ENCODE measurements at places on chromosomes 6 and 20. TPM values are rescaled to one million over a fixed set of nuclear protein-coding genes. Genes with fewer than 3 reads are reported as not detected.

- H3K4me1 ChIP-seq: no peaks in the 10 kb centered on the region
- no peaks in the 10 kb centered on the region for H3K36me3 ChIP-seq
- DNase-seq: no peak
- no peak overlapping the region for H3K4me3 ChIP-seq
Measured at GRCh38 chr20:55488593-55488992, 516.7 kb downstream of the CBLN4 start.

DNA sequence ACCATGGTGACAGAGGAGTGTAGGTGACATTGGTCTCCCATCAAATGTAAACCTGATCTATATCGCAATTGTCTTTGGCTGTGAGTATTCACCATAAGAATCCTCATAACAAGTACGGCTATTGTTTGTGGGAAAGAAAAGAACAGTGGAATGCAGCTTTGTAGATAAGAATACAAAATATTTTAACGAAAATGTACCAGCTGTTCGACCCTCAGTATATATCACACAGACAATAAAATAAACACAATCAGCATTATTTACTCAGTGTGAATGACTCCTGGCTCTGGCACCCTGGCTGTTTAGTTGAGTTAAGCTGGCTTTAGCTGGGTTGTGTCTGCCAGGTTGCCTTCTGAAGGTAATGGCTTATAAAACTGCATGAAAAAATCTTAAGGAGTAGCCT lies 43.4 kb downstream of the SNRNP48 start:
- no peak overlapping the region for H3K27ac ChIP-seq
- no peak overlapping the region for H3K4me3 ChIP-seq
- H3K27me3 ChIP-seq: no peaks in the 10 kb centered on the region
- H3K36me3 ChIP-seq: no peaks in the 10 kb centered on the region
- no peaks in the 10 kb centered on the region for H3K4me1 ChIP-seq
- DNase-seq: no peak

NKX2-2 gene
- polyA plus RNA-seq: not detected

GRCh38 chr20:37636212-37636975 lies 57.4 kb upstream of the CTNNBL1 start:
- no peak overlapping the region for H3K27ac ChIP-seq
- H3K27me3 ChIP-seq: peaks cover 3% of the 10 kb centered on the region
- H3K4me3 ChIP-seq: no peak overlapping the region
- no peaks in the 10 kb centered on the region for H3K4me1 ChIP-seq

RWDD2A gene
- polyA plus RNA-seq: 3.4 TPM

RBM12 gene
- 56.7 TPM for polyA plus RNA-seq

DNA sequence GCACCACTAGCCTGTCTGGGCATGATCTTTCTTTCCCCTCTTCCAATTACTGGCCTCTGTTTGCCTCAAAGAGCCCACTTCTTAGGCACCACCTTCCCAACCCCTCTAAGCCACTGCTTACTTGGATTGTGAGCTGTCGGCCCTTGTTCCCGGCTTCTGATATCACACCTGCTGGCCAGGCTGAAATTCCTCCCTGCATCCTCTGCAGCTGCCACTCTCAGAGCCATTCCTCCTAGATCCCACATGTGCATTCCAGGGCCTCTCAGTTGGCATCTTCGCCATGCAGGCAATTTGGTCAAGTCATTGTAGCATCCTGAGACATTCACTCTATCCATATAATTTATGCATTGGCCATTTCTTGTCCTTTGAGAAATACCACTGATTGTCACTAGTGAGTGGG lies 135.9 kb downstream of the OLIG3 start:
- no peaks in the 10 kb centered on the region for H3K36me3 ChIP-seq
- H3K4me3 ChIP-seq: no peak overlapping the region
- DNase-seq: no peak
- no peaks in the 10 kb centered on the region for H3K27me3 ChIP-seq

DNA sequence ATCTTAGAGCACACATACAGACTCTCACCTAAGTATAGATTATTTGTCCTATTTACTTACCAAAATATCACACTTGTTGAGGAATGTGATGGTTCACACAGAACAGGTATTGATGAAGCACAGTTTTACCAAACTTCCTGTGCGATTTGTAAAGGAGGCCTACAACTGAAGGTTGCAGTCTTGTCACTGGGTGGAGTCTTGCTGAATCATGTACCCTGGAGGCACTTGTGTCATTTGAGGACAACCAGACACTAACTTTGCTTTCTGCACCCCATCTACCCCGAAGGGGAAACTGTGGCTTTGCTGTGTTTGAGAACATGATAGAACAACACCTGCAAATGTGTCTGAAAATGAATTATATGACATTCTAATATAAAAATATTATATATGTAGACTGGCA lies 32.4 kb upstream of the HINT3 start:
- no peak overlapping the region for H3K4me3 ChIP-seq
- no peaks in the 10 kb centered on the region for H3K27me3 ChIP-seq
- H3K4me1 ChIP-seq: no peaks in the 10 kb centered on the region
- H3K36me3 ChIP-seq: peaks cover 38% of the 10 kb centered on the region
- no peak for DNase-seq

GFOD1 gene
- polyA plus RNA-seq: 1.6 TPM

DNA sequence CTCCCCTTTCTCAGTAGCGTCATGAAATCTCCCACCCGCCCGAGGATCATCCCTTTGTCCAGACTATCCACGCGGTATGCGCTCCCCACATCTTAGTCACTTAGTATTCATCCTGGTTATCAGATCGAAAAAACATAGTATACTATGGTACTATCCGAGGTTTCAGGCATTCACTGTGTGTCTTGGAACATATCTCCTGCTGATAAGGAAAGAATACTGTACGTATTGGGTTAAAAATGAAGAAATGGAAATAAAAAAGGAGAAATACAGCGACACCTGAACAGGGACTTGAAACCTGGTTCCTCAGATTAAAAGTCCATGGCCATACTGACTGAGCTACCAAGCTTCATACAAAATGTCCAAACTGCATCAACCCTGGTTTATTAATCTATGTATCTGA lies 14.0 kb downstream of the HMGN4 start:
- no peak for DNase-seq
- H3K4me1 ChIP-seq: no peaks in the 10 kb centered on the region
- H3K4me3 ChIP-seq: no peak overlapping the region
- no peak overlapping the region for H3K27ac ChIP-seq

EYS gene
- polyA plus RNA-seq: 0.05 TPM

GRCh38 chr6:105220186-105220585 lies 40.4 kb upstream of the POPDC3 start:
- H3K4me1 ChIP-seq: peaks cover 11% of the 10 kb centered on the region
- no peak for DNase-seq
- H3K36me3 ChIP-seq: no peaks in the 10 kb centered on the region
- H3K27ac ChIP-seq: no peak overlapping the region
- H3K4me3 ChIP-seq: no peak overlapping the region
- H3K27me3 ChIP-seq: no peaks in the 10 kb centered on the region

DNA sequence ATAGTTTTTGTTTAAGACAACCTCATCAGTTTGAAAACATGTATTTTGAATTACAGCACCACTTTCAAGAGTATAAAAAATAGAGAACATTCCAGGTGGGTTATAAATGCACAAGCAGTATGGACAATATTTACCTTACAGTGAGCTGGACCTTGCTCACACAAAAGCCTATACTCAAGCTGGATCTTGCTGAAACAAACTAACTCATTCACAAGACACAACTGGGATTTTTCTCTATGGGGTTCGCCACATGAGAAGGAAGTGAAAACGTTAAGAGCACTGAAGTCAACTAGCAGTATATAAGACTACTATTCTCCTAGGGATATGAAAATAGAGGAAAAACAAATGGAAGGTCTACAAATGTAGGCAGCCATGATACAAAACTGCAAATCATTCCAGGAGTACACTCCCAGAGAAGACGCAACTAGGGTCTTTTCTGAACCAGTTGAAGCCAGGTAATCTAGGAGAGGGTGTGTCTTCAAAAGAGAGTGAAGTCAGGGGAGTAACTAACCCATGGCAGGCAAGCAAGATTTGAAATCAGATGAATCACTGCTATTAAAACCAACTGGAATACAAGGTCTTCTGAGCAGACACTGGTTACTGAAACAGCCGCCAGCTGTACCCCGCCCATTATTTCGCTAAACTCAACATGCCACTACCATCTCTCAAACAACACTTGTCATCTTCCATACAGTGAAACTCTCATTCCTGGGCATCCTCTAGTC lies 26.5 kb downstream of the STAU1 start:
- H3K4me3 ChIP-seq: no peak overlapping the region
- H3K36me3 ChIP-seq: peaks cover 5% of the 10 kb centered on the region
- H3K4me1 ChIP-seq: peaks cover 3% of the 10 kb centered on the region
- no peaks in the 10 kb centered on the region for H3K27me3 ChIP-seq

C6orf58 gene
- 0.07 TPM for polyA plus RNA-seq

DNA sequence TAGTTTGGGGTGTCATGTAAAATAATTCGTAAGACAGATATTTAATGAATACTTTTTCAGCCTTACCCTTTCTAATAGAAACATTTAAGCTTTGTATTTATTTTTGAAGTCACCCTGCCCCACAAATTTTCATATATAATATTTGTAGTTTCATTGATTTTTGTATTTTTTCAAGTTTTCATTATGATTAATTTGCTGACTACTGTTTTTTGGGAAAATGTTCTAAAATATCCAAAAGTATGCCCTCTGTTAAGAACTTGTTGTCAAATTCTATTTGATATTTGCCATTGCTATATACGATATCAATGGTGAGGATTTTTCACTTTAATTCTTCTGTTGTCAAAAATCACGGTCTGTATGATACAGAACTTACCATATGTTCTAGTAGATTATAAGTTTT lies 793.9 kb upstream of the CITED2 start:
- DNase-seq: no peak
- no peaks in the 10 kb centered on the region for H3K36me3 ChIP-seq
- no peak overlapping the region for H3K4me3 ChIP-seq
- H3K4me1 ChIP-seq: no peaks in the 10 kb centered on the region

- no peaks in the 10 kb centered on the region for H3K4me1 ChIP-seq
- H3K36me3 ChIP-seq: no peaks in the 10 kb centered on the region
- H3K27me3 ChIP-seq: no peaks in the 10 kb centered on the region
- DNase-seq: no peak
Measured at GRCh38 chr6:99091985-99092384, 144.2 kb upstream of the FBXL4 start.

- H3K4me3 ChIP-seq: no peak overlapping the region
- H3K27me3 ChIP-seq: no peaks in the 10 kb centered on the region
- H3K4me1 ChIP-seq: no peaks in the 10 kb centered on the region
- H3K36me3 ChIP-seq: no peaks in the 10 kb centered on the region
- DNase-seq: no peak
Measured at GRCh38 chr6:135306740-135307420, 125.8 kb downstream of the MYB start.

GRCh38 chr20:38927902-38928578 lies 1.8 kb downstream of the FAM83D start:
- H3K4me3 ChIP-seq: peak overlapping the region; percentile 81
- no peaks in the 10 kb centered on the region for H3K27me3 ChIP-seq
- H3K27ac ChIP-seq: no peak overlapping the region
- H3K36me3 ChIP-seq: no peaks in the 10 kb centered on the region

DNA sequence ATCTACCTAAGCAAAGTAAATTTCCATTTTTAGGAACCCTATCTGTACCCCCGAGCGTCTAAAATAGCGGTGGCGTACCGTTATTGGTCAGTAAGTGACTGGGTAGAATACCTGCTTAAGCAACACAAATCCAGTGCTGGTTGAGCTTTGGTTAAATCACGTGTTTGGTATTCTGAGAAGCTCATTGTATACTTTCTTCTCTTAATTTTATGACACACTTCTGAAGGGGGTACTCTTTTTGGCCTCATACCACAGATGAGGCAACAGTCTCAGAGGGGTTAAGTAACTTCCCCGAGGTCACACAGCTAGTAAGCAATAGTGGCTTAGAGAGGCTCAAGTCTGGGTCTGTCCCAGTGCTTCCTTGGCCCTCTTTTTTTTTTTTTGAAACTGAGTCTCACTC lies 151.2 kb downstream of the TFAP2C start:
- no peak for DNase-seq
- no peak overlapping the region for H3K27ac ChIP-seq
- H3K4me1 ChIP-seq: no peaks in the 10 kb centered on the region
- no peaks in the 10 kb centered on the region for H3K36me3 ChIP-seq
- H3K27me3 ChIP-seq: peaks cover 49% of the 10 kb centered on the region
- no peak overlapping the region for H3K4me3 ChIP-seq

DNA sequence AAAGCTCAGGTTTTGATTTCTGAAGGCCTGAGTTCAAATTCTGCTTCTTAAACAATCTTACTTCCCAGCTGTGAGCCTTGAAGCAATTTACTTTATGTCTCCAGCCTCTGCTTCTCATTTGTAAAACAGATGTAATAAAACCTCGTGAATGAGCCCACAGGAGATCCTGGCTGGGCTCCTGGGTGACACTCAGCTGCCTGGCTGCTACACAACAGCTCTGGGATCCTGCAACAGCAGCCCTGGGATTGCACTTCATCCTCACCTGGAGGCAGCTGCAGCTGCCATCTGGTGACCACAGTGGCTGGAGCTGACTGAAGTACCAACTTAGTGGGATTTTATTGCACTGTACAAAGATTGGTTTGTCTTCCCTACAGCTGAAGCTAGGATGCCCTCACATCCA lies 98.6 kb downstream of the NDUFAF5 start:
- no peak overlapping the region for H3K4me3 ChIP-seq
- no peaks in the 10 kb centered on the region for H3K36me3 ChIP-seq
- no peaks in the 10 kb centered on the region for H3K4me1 ChIP-seq
- no peak overlapping the region for H3K27ac ChIP-seq
- no peaks in the 10 kb centered on the region for H3K27me3 ChIP-seq

DPPA5 gene
- not detected for polyA plus RNA-seq

DNA sequence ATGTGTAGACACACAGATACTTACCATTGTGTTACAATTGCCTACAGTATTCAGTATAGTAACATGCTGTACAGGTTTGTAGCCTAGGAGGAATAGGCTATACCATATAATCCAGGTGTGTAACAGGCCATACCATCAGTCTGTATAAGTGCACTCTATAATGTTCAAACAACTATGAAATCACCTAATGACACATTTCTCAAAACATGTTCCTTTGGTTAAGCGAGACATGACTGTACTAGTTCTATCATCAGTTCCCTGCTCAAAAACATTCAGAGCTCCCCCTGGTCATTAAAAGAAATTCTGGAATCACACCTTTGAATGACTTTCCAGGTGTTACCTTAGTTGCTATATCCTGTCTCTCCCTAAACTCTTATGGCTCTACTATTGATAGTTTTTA lies 70.4 kb upstream of the SLC2A12 start:
- H3K4me3 ChIP-seq: no peak overlapping the region
- H3K27me3 ChIP-seq: no peaks in the 10 kb centered on the region
- no peaks in the 10 kb centered on the region for H3K36me3 ChIP-seq
- H3K27ac ChIP-seq: no peak overlapping the region

- H3K36me3 ChIP-seq: no peaks in the 10 kb centered on the region
- no peak overlapping the region for H3K27ac ChIP-seq
- no peak overlapping the region for H3K4me3 ChIP-seq
- no peak for DNase-seq
Measured at GRCh38 chr6:153405931-153406330, 274.8 kb upstream of the RGS17 start.

- H3K27me3 ChIP-seq: no peaks in the 10 kb centered on the region
- H3K27ac ChIP-seq: peak overlapping the region; percentile 82
- no peaks in the 10 kb centered on the region for H3K36me3 ChIP-seq
- H3K4me3 ChIP-seq: no peak overlapping the region
- DNase-seq: no peak
Measured at GRCh38 chr6:140485740-140486449, 1111.4 kb upstream of the CITED2 start.

- DNase-seq: no peak
- H3K4me3 ChIP-seq: no peak overlapping the region
- no peaks in the 10 kb centered on the region for H3K4me1 ChIP-seq
- peaks cover 21% of the 10 kb centered on the region for H3K27me3 ChIP-seq
- H3K36me3 ChIP-seq: no peaks in the 10 kb centered on the region
Measured at GRCh38 chr20:23773127-23773526, 22.4 kb upstream of the CST1 start.

GRCh38 chr6:143613749-143614148 lies 64.0 kb upstream of the PHACTR2 start:
- no peaks in the 10 kb centered on the region for H3K4me1 ChIP-seq
- DNase-seq: no peak
- no peaks in the 10 kb centered on the region for H3K27me3 ChIP-seq
- no peaks in the 10 kb centered on the region for H3K36me3 ChIP-seq
- H3K4me3 ChIP-seq: no peak overlapping the region
- no peak overlapping the region for H3K27ac ChIP-seq

SMLR1 gene
- not detected for polyA plus RNA-seq

All from SK-N-SH (cell line).